Activated gamma-delta T cell treated with anti-CD3 and anti-CD28 coated beads, Interleukin-2, amount 50 U/mL, for 16 hours (primary cell): ENCODE measurements at places on chromosomes 7 and 10.

DNA sequence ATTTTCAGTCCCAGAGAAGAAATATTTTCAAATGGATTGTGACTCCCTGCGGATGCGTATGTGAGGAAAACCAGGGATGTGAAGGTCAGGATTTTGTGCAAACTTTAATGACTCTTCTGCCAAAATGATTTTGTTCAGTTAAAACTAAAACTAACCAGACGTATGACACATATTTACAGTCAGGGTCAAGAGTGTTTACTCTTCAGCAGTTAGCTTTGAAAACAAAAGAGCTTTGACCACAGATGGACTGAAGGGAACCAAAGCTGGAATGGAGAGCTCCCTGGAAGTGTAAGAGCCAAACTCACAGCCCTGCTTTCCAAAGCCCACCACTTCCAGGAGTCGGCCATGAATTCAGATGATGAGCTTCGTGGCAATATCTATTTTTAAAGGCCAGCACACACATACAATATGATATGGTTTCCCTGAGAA, 15.5 kb downstream of the SVIL start:
- DNase-seq = no peak

GRCh38 chr7:28155964-28156363, 24.6 kb downstream of the JAZF1 start:
- no peak for DNase-seq

- DNase-seq = no peak
Measured at GRCh38 chr7:144455040-144455404, 51.5 kb upstream of the NOBOX start.

DNA sequence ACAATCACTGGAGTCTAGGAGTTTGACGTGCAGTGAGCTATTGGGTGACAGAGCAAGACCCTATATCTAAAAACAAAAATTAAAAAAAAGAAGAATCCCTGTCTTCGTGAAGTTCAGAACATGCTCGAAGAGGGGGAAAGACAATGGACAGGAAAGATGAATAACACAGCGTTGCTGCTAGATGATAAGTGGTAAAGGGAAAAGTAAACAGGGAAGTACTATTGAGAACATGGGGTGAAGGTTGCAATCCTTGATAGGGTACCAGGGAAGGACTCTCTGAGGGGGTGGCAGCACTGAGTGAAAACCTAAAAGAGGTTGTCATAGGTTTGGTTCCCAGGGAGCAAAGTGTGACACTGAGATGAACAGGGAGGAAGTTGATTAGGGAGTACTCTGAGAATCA, 2.8 kb upstream of the ABRAXAS2 start:
- no peak for DNase-seq

DNA sequence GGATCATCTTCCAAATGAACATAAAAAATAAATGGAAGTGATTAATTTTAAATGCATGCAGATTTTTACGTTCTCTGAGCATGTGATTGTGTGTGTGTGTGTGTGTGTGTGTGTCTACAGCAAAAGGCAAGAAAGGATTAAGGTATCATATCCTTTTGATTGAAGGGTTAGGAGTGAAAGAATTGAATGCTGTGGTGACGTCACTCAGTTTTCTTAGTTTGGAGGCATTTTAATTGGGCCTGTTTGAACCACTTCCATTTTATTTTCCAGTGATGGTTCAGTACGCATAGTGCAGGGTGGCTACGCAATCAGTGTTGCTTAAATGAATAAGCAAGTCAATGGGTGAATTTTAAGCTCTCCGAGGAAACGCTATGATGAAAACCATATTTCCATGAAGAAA, 31.3 kb downstream of the TACC2 start:
- no peak for DNase-seq

DNA sequence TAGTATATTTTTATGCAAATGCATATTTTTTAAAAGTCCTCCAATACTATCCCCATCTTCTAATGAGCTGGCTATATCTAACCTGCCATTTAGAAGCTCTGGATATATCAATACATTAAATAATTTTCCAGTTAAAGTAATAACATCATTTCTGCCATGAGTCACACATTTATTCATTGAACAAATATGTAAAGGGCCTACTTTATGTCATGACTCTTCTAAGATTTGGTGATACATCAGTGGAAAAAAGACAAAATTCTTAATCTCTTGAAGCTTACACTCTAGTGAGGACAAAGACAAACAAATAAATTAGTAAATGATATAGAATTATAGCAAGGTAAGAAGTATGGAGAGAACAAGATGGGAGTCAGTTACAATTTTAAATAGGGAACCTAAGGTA, 716.8 kb upstream of the LRRTM3 start:
- no peak for DNase-seq

DNA sequence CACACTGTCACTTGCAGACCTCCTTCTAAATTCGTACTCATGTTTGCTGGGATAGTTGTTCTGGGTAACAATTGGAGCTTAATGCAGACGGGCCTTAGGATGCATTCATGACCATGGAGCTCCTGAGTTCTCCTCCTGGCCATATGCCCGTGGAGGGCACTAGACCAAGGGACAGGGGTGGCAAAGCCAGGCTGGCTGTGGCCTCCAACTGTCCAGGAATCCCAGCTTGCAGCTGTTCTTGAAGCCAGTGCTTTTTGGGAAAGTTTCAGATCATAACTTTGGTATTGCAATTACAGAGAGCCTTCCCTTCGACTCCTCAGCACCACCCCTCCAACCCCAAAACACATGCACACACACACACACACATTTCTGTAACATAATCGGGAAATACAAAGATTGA, 30.6 kb downstream of the ANTXRL start:
- DNase-seq = no peak

DNA sequence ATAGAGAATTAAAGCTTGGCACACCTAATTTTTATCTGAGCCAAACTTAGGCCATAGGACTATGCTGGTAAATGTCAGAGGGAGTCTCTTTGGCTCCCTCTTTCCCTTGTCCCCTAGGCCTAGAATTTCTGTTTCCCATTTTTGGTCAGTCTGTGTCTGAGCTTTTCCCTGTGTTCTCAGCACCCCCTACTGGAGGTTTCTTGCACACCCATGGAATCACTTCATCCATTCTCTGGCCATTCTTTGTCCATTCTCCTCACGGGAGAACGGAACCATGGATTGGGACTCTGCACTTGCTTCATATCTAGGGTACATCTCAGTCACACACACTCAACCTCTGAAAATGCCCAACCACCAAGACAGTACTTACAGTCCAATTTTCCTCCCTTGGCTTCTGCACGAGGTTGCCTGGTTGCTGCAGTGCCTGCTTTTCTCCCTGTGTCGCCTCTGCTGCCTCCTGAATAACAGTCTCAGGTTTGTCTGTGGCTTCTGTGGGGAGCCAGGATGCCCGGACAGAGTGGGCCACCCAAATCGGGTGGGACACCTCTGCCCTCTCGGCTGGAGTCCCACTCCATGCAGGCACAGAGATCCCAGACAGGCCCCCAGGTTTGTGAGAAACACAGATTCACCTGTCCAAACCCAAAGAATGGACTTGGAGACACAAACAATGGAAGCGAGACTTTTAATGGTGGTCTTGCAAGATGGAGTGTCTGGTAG, 35.1 kb upstream of the DNAH11 start:
- DNase-seq = no peak

- DNase-seq = no peak
Measured at GRCh38 chr10:80265740-80266512, 23.5 kb downstream of the MAT1A start.

DNA sequence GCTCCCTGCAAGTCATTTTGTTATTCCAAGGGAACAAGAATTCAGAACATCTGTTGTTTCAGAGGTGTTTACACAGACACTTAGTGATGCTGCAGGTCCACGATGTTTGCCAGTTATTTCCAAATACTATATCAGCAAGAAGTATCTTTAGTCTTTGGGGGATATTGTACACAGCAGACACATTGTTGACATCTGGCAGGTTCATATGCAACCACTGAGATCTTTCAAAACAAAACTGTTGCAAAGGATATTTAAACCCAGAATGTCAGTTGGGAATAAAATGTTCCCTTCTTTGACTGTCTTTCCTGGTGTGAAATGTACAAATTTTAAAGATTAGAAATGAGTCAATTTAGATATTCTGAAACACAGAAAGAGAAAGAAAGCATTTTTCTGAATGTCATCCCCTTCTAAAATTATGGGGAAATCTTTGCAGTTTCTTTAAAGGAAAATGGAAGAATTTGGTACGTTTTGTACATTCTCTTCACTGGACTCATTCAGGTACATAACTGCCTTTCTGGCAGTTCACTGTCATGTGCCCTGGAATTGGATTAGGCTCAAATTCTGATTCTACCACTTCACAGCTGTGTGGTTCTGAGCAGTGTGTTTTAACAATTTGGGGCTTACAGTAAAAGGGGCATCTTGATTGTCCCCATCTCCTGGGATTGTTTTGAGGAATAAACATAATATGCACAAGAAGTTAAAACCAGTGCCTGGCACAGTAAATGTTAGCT, 40.3 kb upstream of the CELF2 start:
- DNase-seq = no peak

GRCh38 chr10:28054228-28054860, 55.5 kb upstream of the ODAD2 start:
- no peak for DNase-seq

GRCh38 chr7:81789406-81790119, 19.7 kb upstream of the HGF start:
- no peak for DNase-seq

DNA sequence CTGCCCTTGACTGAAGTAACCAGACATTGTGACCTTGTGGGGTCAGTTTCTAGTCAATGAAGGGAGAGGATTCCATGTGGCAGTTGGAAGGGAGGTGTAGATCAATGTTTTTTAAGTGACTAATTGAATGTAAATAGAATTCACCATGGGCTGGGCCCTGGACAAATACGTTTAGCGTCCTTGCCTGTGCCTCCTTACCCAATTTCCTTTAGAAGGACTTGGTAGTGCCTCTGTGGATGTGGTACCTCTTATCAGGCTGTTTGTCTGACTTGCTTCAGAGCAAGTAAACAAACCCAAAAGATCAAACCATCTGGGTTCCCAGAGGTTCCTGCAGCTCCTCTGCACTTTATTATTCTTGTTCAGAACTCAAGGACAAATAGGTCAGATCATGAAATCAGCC, 4.3 kb upstream of the KAT6B start:
- DNase-seq = no peak
